ENCODE measurements at places on chromosomes 5 and 9.

DNA sequence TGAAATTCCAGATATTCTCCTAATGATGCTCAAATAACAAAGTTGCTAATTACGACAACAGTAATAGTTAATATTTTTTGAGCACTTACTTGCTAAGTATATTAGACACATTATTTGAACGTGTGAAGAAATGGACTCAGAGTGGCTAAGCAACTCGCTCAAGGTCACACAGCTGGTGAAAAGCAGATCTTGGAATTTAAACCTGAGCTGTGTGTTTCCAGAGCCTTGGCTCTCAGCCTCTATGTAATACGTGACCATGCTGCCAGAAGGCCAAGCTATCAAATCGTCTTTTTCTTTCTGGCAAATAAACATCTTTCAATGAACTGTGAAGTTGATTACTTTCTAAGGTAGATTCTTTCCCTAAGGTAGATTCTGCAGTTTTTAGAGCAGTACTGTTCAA lies 61.6 kb downstream of the KCTD16 start:
- no peak for DNase-seq

GRCh38 chr9:69471433-69471832 lies 146.4 kb downstream of the ENTREP1 start:
- DNase-seq, result no peak

GRCh38 chr5:35408146-35408545 lies 177.9 kb upstream of the PRLR start:
- no peak for DNase-seq

GRCh38 chr9:20353931-20354652 lies 268.2 kb downstream of the MLLT3 start:
- no peak for DNase-seq

- no peak for DNase-seq
Measured at GRCh38 chr5:3321923-3322322, 273.7 kb upstream of the IRX1 start.

GRCh38 chr5:173984218-173984617 lies 4.8 kb upstream of the C5orf47 start:
- no peak for DNase-seq

- DNase-seq, result no peak
Measured at GRCh38 chr5:66540078-66540477, 56.1 kb upstream of the MAST4 start.

- no peak for DNase-seq
Measured at GRCh38 chr9:13485068-13485596, 205.6 kb upstream of the MPDZ start.

- no peak for DNase-seq
Measured at GRCh38 chr5:18461766-18462165, 827.5 kb downstream of the TAF11L14 start.

GRCh38 chr5:163607256-163607655 lies 101.8 kb downstream of the MAT2B start:
- no peak for DNase-seq

DNA sequence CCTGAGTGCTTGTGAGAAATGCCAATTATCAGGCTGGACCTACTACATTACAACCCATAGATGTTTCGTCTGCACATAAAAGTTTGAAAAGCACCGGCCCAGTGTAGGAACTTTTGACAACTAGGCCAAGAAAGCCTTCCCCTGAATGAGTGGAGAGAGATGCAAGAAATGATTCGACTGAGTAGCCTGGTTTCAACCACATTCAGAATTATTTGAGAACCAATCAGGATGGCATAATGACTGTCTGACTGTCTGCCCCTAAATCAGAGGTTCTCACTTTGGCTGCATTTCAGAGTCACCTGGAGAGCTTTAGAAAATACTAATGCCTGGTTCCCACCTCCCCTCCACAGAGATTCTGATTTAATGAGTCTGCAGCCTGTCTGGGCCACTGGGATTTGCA lies 61.1 kb downstream of the FRMD3 start:
- DNase-seq, result no peak

- no peak for DNase-seq
Measured at GRCh38 chr5:38846379-38847011, 683 bp downstream of the OSMR start.

DNA sequence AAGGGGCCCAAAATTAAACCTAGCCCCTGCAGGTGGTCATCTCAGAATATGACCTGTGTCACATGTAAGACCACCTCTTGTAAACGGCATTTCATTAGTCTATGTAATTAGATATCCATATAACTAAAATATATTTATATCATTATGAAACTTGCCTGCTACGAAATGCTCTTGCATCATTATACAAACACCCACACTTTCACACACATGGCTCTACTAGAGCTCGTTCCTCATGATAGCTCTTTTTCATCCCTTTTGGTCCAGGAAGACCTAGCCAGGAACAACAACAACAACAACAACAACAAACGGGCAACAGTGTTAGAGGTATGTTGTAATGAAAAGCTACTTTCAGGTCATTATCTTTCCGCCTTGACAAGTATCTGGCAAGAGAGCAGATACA lies 58.6 kb downstream of the LHFPL2 start:
- DNase-seq, result no peak

- DNase-seq, result no peak
Measured at GRCh38 chr9:85212887-85213286, 528.9 kb downstream of the AGTPBP1 start.

- DNase-seq, result no peak
Measured at GRCh38 chr9:96140296-96141127, 161.5 kb downstream of the HSD17B3 start.

GRCh38 chr5:122963305-122963704 lies 73.2 kb downstream of the PPIC start:
- DNase-seq, result no peak

GRCh38 chr5:125848751-125849150 lies 574.5 kb upstream of the GRAMD2B start:
- DNase-seq, result no peak

GRCh38 chr5:100890461-100891008 lies 12.5 kb downstream of the ST8SIA4 start:
- DNase-seq, result peak; percentile 14

- DNase-seq, result no peak
Measured at GRCh38 chr5:119333421-119333851, 22.4 kb upstream of the TNFAIP8 start.

DNA sequence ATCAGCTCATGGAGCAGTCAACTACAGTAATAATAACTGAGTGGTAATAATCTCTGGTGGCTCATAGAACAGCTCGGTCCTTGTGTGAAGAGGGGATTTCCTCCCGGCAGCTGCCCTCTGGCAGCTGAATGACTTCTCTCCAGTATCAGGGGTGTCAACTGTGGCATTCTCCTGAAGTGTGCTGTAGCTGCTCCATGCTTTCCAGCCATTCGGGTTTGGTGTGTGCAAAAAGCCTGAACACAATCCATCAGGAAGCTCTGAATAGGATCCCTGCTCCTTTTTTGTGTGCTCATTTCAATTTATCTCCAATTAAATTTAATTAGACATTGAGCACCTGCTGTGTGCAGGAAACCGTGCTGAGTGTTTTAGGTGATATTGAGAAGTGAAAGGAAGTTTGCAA lies 59.8 kb upstream of the BARX1 start:
- no peak for DNase-seq

DNA sequence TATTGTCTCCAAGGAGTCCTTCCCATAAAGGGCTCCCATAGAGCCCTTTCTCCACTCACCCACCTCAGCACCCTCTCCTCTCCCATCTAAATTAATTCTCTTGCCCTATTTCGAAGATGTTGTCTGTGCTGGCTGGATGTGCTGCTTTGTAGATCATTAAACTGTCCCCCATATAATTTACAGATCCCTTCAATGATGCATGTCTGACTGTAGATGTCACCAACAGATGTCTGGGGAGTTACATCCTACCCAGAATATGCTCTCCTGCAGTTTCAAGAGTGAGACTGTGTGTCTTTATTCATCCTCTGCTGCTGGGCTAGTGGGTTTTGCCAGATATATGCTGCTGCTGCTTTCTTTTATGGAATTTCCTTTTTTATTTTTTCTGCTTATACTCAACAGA lies 351.2 kb downstream of the MLLT3 start:
- DNase-seq, result no peak

DNA sequence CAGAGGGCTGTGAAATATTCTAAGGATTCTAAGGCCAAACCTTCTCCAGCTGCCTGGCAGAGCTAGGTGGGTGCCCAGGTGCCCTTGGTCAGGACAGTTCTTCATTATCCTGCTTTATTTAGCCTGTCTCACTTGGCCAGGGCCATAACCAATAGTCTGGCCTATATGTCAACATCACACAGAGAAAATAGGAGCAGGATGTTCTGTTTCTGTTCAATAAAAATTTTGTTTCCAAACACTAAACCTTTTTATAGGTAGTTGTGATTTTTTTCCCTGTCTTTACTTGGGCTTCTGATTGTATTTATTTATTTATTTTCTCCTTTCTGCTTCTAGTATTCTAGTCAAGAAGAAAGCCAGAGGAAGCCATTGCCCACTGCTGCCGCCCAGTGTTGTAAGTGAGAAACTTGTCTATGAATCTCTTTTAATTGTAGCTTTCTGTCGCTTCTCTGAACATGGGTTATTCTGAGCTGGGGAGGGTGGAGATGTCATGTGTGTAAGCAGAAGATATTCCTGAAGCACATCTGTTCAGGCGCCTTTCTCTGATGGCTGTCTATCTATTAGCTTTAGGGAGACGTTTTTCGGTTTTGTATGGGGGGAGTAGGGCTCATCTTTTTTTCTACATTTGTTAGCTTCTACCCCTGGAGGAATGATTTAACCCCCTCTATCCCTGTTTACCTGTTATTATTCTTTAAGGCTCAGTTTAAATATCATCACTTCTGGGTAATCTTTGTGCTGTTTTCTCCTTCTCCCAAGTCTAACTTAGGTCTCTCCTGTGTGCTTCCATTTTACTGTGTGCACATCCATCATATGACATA lies 97.1 kb downstream of the UNC13B start:
- peak; percentile 42 for DNase-seq

DNA sequence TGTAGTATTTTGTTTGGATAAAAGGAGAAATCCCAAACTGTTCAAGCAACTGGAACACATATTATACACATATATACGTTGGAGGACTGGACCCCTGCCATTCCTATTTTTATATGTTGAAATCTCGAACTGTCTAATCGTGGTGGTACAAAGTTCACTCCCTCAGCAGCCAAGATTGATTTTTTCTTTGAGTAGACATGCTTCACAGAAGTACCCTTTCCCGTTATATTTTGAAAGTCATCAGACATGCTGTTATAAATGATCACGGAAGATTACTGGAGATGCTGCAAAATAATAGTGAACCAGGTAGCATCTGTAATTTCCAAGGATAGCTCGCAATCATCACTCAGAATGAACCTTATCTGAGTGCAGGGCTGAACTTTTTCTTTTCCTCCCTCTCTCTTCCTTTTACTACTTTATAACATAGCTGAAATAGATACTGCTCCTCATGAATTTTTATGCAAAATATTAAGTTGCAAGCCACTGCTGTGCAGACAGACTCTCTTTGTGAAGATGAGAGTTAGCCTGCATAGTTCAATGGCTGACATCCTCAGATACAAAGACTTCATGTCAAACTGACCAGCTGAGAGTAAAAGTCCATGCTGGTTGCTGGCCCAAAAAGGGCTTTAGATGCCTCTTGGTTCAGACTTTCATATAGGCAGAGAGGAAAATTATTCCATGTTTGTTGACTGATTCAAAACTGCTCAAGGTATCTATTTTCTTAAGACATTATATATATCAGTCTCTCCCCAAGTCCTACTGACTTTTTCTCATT lies 451.9 kb downstream of the TMEM38B start:
- DNase-seq, result no peak

Data from bone marrow (tissue), 2 donors.